ENCODE measurements at places on chromosomes 2 and 18.

DNA sequence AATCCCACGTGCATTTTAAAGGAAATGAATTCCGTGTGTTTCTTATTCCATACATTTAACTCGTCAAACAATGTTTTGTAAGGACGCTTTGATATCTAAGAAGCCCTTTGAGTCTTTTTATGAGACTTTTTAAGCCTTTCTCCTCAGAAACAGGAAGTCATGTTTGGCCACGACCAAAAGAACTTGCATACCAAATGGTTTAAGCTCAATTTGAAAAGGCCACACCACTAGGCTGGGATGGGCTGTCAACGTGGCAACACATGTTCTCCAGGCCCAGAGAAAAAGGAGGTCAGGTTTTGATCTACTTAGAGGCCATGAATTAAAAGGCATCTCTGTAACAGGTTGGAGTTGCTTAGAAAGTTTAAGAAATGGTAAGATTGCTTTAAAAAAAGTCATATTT lies 441.8 kb downstream of the CMPK2 start:
- ATAC-seq: no peak

DNA sequence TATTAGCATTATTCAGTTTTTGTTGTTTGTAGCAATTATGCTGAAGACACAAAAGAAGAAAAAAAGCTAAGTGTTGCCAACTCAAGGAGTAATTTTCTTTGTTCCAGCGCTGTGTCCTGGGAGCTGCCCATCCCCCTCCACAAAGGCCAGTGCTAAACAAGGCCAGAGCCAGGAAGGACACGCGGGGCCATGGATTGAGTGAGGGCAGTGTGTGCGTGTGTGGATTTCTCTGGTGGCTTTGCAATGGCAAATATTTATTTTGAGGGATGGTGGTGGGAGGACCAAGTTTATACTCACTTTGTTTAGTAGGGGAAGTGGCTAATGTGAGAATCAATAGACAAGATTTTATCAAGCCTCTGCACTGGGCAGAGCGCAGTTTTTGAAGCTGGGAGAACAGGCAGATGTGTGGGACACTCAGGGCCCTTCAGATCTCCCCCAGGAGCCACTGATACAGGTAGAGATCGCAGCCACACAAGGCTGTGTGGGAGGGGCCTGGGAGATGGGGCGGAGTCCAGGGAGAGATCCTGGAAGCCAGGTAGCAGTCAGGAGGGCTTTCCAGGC lies 11.4 kb downstream of the AGAP1 start:
- ATAC-seq: no peak

DNA sequence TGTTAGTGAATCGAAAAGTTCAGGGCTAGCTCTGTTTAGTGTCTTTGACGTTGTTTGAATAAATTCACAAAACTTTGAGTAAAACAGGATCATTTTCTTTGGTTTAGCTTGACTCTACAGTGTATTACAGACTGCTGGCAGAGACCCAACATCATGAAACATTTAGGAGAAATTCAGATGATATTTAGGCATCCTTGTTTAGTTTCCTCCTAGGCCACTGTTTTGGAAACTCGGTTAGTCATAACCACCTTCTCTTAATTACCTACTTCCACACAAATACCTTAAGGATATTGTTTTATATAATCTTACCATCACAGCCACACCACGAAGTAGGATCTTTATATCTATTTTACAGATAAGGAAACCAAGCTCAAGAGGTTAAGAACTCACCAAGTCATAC lies 7.8 kb downstream of the LIMS1 start:
- peak; percentile 28 for ATAC-seq

- no peak for ATAC-seq
Observed at GRCh38 chr2:28332696-28333095, 60.0 kb upstream of the FOSL2 start.

DNA sequence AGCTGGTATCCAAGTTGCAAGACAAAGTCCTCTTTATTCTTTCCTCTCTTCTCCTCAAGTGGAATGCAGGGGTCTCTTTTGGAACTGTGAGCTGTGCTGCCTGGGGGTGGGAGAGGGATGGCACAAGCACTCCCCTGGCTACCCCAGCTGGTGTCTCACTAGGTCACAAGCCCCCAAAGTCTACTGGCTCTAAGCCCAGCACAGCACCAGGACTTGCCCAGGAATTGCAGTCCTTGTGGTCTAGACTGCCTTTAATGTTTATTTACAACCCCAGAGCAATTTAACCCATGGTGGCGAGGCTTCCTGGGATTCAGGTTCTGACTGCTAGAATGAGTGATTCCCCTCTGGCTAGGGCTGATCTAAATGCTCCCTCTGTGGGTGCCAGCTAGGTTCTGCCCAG lies 199.0 kb upstream of the STK17B start:
- no peak for ATAC-seq

GRCh38 chr2:206452242-206452641 lies 8.9 kb downstream of the ADAM23 start:
- no peak for ATAC-seq

- ATAC-seq: no peak
Observed at GRCh38 chr2:189115126-189115525, 64.4 kb downstream of the COL5A2 start.

DNA sequence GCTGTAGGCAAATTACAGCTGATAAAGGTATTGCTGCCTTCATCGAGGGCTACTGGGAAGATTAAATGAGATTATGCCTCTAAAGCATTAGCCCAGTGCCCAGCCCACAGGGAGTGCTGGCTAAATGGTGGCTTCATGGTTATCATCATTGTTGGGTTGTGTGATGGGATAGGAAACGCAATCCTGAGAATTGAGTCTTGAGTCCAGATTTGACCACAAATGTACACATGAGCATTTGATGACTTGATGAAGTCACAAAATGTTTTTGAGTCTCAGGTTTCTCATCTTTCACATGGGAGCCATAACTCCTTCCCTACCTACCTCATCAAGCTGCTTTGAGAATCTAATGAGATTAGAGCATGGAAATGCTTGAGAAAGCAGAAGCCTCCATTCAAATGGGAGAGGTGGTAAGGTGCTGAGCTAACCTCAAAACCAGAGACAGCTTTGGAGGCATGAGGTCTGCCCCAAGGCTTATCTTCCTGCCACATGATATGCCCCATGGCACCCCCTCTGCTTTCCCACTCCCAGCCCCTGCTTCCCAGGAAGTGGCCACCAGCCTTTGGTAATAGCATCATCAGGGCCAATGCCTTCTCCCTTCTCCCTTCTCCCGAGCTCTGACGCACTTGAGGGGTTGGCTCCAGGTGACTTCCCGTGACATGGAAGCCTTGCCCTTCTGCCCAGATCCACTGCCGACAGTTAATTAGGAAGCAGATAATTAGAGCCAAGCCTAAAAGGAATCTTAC lies 149.4 kb upstream of the EPAS1 start:
- ATAC-seq: no peak

DNA sequence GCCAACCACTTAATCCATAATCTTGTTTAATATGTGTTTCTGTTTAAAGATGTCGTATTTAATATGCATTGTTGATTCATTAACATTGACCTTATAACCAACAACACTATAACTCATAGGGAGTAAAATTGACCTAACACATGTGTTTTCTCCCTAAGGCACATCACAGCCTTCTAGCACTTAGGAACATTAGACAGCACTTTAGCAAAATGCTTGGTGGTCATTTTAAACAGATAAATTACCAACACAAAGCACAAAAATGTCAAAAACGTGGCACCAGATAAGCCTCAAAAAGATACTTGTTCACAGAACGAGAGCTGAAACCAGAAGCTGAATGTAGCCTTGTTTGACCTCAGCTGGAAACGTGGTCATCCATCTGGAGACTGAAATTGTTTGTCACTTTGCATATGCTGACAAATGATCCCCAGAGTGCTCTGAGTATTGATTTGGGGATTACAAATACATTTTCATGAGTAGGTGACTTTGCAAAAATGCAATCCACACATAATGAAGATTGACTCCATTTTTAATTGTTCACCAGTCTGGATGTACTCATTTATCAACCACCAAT lies 139.2 kb downstream of the CCDC102B start:
- no peak for ATAC-seq

GRCh38 chr2:207251022-207251421 lies 85.3 kb upstream of the KLF7 start:
- ATAC-seq: no peak

GRCh38 chr2:138104071-138104470 lies 139.8 kb downstream of the HNMT start:
- no peak for ATAC-seq

DNA sequence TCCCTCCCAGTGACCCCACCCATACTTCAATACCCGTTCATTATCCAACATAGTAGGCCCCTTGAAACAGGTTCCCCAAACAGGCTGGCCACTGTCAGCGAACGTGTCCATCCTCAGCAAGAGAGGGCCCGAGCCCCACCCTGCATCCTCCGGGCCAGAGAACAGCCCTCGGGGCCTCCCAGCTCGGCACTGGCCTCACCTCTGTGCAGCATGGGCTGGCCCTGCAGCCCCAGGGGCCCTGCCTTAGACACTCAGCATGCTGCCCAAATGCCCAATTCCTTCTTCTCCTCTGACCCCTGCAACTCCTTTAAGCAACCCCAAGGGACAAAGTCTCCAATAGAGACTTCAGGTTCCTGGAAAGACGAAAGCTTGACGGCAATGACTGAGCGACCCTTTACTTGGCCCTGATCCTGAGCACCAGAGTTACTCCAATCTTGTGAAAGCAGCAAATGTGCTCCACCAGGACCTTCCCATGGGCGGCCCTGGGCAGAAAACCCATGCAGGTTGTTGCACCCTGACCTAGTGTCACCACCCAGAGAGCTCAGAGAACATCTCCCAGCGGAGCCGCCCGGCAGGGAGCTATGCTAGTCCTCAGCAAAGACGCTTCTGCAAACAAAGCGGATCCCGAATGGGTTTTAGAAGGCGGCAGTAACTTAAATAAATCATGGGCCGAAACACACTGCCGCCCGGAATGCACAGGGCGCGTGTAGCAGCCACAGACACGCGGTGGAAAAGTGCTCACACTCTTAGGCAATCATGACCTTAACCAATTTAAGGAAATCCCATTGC lies 782 bp downstream of the COL6A3 start:
- peak; percentile 37 for ATAC-seq

DNA sequence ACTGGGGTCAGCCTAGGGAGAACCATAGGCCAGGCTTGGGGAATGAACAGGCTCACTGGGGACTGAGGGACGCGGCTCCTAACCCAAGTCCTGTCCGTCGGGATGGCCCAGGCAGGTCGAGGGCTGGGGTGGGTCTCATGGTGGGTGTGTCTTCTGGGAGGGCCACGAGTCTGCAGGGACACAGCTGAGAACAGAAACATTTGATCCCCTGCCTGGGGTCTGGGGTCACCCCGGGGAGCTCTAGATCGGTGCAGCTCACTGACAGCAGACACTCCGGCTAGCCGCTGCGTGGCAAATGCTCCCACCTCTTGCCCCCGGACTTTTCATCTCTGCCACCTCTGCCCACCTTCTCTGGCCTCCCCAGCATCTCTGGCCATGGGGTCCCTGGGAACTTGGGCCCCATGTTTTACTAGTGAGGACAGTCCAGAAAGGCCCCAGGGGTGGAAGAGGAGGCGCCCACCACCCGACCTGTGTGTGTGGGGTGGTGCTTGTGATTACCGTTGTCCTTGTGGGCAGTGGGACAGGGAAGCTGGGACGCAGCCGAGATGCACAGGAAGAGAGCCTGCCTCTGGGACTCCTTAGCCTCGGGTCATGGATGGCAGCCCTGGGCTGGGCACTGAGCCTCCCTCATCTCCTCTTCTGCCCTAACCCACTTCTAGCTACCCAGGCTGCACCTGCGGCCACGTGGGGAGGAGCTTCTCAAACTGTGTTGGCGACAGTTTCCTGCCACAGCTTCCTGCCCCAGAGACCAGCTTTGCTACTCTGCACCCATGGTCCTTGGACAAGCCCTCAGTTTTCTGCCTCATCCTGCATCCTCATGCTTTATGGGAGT lies 4.9 kb downstream of the ZAP70 start:
- no peak for ATAC-seq

- no peak for ATAC-seq
Observed at GRCh38 chr2:12010059-12010458, 263.6 kb downstream of the LPIN1 start.

- ATAC-seq: no peak
Observed at GRCh38 chr2:54878182-54878581, 154.7 kb downstream of the EML6 start.

DNA sequence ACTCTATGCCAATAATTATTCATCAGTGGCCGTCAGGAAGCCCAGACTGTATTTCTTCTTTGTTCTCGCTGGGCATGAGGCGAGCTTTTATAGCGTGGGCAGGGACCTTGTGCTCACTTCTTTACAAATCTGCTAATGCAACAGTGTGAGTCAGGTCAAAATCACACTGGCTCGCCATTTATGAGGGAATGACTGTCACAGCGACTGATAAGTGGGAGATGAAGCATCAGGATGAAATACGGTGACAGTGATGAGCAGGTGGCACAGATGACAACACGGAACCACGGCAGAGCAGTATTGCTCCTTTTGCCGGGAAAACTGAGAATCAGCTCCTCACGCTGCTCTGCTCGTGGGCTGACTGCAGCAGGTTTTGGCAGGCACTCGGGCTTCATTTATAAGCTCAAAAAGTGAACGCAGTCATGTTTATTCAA lies 20.5 kb downstream of the TYMS start:
- no peak for ATAC-seq

Measured in gastroesophageal sphincter (tissue), 4 donors.